ENCODE measurements at places on chromosomes 7 and 10.

DNA sequence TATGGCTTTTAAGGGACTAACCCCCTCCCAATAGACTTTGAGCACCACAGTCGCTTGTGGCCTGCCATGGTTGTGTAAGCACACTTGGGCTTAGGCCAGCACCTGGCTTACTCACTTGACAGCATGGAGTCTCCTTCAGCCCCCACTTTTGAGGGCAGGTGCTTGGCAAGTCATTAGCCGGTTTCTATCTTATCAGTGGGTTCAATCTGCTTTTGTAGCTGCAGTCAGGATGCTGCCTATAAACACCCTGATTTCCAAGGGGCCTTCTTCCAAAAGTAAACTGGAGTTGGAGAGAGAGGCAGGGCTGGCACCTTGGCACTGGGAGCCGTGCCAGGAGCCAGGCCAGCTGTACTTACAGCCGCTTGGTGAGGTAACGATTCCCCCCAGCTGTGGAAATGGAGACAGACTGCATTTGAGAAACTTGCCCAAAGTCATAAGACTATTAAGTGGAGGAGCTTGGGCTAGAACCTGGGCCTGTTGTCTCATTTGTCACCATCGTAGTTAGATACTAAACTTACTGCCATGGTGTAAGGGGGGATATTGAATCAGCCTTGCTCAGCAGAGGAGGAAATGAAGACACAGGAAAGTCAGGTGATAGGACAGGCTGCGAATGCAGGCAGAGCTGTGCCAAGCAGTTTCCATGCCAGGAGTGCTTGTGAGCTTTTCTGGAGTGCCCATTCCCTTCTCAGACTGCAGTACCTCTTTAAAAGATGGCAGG lies 92.2 kb upstream of the EFCAB10 start:
- DNase-seq, result no peak

DNA sequence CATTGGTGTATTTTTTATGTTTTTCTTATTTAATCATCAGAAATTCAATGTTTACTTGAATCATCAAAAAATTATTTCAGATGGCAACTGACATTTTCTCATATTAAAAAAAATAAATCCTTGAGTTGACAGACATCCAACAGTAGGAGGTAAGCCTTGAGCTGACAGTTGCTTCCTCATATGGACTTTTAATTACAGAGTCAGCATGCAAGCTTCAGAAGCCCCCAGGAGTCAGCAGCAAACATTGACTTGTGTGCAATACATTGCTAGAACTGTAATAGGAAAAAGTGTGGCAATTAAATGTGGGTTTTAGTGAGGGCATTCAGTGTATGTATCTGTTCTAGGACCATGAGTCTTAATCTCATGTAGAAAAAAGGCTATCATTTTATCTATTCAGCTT lies 62.4 kb upstream of the TAS2R16 start:
- no peak for DNase-seq

DNA sequence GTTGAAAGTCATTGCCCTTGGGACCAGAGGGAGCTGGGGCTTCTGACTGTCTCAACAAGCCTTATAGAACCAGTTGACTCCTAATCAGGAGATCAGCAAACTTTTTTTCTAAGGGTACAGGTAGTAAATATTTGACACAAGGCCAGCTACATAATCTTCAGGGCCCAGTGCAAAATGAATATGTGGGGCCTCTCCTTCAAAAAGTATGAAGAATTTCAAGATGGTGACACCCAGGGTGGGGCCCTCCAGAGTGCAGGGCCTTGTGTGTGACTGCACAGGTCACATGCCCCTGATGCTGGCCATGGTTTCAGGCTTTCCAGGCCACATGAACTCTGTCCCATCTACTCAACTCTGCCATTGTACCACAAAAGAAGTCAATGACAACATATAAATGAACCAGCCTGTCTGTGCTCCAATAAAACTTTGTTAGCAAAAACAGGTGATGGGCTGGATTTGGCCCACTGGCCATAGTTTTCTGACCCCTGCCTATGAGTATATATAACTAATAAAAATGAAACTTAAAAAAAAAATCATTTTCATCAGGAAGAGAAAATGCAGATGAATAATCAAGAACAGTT lies 6.1 kb downstream of the MMRN2 start:
- DNase-seq, result no peak

- DNase-seq, result no peak
Observed at GRCh38 chr7:131456338-131456737, 100.1 kb downstream of the PODXL start.

- DNase-seq, result no peak
Observed at GRCh38 chr10:51654918-51655317, 44.5 kb downstream of the CSTF2T start.

GRCh38 chr7:158741294-158741666 lies 36.7 kb upstream of the NCAPG2 start:
- no peak for DNase-seq

DNA sequence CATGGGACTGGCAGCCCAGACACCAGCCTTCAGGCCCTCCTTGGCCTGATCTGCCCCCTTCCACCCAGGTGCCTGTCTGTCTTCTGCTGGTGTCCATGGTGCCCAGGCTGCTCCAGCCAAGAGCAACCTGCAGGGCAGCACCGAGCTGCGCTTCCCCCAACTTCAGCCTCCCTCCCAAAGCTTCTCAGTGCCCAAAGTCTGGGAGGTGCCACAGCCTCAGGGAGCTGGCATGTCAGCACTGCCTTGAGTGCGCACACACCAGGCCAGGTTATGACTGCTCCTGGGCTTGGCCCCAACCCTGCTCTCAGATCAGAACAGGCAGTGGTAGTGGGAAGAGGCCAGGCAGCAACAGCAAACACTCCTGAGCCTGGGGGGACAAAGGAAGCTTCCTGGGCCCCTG lies 304.6 kb upstream of the NRG3 start:
- no peak for DNase-seq

GRCh38 chr10:62626817-62627216 lies 177.7 kb upstream of the ADO start:
- DNase-seq, result no peak

- no peak for DNase-seq
Observed at GRCh38 chr7:147282204-147282603, 1165.6 kb downstream of the CNTNAP2 start.

DNA sequence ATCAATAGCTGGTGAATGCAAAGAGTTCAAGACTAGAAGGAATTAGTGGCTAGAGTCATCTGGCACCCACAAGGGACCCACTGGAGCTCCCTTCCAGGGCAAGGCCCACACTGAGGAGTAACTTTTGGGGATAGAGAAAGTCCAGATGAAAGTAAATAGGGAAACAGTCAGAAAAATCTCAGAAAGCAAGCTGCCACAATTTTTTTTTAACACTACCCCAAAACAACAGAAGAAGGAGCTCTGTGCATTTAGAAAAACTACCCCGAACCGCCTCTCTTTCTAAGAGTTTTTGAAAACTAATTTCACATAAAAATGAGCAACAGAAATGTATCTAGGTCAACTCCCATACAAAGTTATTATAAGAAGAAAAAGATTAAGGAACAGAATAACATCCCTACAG lies 42.2 kb downstream of the AOAH start:
- no peak for DNase-seq

DNA sequence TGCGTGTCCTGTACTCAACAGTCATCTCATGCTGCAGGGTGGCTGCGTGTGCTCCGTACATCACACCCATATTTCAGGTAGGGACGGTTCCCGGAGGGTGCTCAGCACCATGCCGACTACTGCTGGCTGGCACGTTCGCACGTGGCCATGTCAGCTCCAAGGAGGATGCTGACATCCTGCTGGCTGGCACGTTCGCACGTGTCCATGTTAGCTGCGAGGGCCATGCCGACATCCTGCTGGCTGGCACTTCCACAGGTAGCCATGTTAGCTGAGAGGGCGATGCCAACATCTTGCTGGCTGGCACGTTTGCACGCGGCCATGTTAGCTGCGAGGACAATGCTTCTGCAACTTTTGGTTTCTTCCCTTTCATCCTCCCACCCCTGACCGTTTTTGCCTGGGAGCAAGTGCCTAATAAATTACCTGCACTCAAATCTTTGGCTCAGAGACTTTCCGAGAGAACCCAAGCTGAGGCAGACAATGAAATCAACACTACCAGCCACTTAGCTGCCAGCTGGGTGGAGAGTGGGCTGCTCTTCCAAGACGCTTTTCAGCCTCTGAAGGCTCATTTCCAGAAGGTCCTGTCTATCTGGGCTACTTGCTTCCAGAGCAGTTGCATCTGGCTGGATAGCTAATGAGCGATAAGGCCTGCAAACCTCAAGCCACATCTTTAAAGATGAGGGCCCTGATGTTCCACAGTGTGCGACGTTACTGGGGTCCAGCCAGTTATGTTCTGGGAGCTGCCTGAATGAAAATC lies 104.6 kb downstream of the WDR37 start:
- DNase-seq, result no peak

- no peak for DNase-seq
Observed at GRCh38 chr10:14772399-14772798, 2.3 kb downstream of the FAM107B start.

DNA sequence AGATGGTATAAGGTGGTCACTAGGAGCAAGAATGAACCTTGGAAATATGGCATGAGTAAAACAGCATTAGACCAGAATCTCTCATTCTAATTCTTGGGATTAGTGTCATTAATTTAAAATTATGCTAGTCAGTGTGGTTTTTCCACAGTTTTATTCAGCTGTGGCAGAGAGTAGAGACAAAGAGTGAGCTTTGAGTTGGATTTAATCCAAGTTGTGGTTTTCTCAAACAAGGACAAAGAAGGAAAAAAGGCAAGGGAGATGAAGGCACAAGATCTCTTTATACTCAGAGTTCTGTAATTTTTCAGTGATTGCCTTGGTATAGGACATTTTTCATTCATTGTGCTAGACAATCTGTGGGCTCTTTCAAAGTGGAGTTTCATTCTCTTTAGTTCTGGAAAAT lies 28.2 kb upstream of the AKAP9 start:
- DNase-seq, result no peak

GRCh38 chr7:25329815-25330214 lies 101.5 kb upstream of the NPVF start:
- DNase-seq, result no peak

GRCh38 chr10:115091161-115091560 lies 2.0 kb upstream of the ATRNL1 start:
- DNase-seq, result no peak

GRCh38 chr10:663466-663751 lies 26.1 kb downstream of the DIP2C start:
- no peak for DNase-seq

DNA sequence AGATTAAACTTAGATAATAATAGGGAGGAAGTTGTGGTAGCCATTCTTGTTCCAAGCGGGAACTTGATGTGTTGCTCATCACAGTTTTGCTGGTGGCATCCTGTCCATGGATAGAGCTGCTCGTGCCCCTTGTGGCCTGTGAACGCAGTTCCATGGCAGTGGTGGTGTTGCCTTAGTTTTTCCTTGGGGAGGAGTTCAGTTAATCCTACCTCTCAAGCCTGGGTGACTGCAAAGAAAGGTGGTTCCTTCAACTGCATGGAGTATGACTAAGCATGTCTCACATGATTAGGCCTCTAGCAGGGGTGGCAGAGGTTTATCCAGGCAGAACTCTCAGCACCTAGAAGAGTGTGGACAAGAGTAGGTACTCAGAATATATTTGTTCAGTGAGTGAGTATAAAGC lies 99.7 kb downstream of the MAPK8 start:
- DNase-seq, result no peak

GRCh38 chr10:126302476-126302756 lies 85.9 kb downstream of the ADAM12 start:
- no peak for DNase-seq

DNA sequence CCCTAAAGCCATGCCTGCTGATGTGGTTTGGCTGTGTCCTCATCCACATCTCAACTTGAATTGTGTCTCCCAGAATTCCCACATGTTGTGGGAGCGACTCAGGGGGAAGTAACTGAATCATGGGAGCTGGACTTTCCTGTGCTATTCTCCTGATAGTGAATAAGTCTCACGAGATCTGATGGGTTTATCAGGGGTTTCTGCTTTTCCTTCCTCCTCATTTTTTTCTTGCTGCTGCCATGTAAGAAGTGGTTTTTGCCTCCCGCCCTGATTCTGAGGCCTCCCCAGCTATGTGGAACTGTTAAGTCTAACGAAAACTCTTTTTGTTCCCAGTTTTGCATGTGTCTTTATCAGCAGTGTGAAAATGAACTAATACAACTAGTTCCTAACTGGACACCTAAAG lies 11.8 kb downstream of the MACROH2A2 start:
- no peak for DNase-seq

GRCh38 chr10:130360826-130361311 lies 224.7 kb downstream of the GLRX3 start:
- DNase-seq, result no peak
